ENCODE measurements at places on chromosomes 1 and 21.

DNA sequence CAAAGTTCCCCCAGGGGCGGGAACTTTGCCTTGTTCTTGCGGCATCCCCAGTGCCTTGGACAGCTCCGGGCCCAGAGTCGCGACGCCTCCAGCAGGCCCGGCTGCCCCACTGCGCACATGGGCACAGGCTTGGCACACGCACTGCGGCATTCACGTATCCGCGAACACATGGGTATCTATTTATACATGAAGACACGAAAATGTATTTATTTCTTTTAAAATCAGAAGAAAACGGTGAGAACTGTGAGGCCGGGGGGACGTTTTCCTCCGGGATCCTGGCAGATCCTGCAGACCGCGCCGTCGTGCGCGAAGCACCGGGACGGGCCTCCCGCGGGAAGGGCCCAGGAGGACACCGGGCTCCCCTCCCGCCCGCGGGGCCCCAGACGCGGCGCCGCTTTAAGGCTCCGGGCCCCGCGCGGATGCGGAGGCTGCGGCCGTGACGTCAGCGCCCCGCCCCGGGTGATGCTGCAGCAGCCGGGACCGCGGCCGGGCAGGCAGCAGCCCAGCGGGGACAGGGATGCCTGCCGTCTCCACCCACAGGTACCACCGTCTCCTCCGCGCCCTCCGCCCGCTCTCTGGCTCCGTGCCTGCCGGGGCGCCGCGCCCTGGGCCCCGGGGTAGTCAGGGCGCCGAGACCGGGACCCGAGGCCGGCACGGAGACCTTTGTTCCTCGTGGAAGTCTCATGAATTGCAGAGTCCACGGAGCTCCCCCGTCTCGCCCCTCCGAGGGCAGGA lies at the start of gene SLC45A1:
Gene SLC45A1 (plus strand): TSS at position 468 of the 735 bp plus-strand sequence. CDS start 6,216 bp downstream, outside the sequence.
- peak; percentile 49 for DNase-seq

DNA sequence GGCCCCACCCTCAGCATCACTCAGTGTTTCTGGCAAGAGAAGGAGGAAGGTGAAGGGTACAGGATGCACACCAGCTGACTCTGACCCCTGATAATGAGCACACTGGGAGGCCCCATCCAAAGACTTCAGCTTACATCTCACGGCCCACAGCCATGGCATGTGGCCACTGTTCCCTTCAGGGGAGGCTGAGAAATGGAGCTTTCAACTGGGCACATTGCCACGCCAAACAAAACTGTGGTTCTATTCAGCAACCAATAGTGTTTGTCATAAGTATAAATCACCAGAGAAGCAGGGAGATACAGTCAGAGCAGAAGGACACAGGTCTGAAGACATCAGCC lies 12.7 kb upstream of the TRAF3IP3 start:
- no peak for DNase-seq

DNA sequence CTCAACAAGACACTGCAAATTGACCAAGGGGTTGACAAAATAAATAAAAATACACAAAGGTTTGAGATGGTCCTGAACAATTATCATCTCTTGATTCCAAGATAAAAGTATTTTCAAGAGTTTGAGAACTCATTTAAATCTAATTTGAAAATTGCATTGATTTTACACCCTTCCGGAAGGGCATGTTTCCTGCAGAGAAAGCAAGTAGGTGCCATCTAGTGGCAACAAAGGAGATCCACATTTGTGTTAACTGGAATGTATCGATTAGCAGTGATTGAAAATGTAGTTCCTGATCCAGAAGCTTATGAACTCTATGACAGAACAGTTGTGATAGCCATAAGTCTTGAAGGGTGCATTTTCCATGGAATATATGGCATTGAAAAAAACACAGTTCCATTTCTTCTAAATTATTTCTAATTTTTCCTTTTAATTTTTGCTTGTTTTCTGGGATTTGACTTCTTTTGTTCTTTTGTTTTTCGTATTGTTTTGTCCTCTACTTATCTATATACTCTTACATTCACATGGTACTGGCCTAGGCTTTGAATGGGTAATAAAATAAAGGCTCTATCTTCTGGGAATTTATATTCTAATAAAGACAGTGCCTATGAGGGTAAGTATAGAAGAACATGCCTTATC lies 143.7 kb downstream of the DNM3 start:
- peak; percentile 67 for DNase-seq

GRCh38 chr21:41597811-41598231 lies 89.9 kb upstream of the TMPRSS2 start:
- no peak for DNase-seq

DNA sequence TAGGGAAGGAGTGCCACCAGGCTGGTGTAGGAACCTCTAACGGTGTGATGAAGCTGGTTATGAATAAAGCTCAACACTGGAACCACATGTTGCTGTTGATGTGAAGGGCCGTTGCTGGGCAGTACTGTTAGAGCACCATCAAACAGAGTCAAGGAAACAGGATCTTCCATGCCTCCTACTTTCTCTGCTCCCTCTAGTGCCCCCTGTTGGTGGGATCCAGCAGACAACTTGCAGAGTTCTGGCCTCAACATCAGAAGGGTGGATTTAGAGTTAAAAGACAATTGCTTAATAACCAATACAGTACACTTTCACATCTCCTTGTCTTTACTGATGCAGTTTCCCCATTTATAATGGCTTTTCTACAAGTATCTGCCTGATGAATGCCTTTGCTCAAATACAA lies 336.4 kb downstream of the NTNG1 start:
- DNase-seq: peak; percentile 24

DNA sequence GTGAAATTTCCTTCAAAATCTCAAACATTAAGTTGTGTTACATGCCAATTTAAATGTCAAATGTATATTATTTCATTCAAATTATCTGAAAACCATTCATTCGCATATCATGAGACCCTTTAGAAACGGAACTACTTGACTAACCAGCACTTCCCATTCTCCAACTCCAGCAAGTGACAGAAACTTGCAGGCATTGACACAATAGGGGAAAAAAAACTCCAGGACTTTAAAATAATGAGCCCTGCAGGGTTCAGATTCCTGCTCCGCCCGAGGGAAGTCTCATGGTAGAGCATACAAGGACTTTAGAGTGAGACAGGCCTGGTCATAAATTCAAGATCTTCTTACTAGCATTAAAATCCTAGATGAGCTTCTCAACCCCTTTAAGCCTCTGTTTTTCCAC lies 138.9 kb downstream of the NR5A2 start:
- no peak for DNase-seq

GRCh38 chr1:154972213-154972516 lies 1.6 kb upstream of the SHC1 start:
- DNase-seq: peak; percentile 23

GRCh38 chr1:213008564-213008963 lies 7.1 kb downstream of the ANGEL2 start:
- DNase-seq: peak; percentile 58

GRCh38 chr21:45373991-45374816 lies 30.8 kb upstream of the COL18A1 start:
- no peak for DNase-seq

DNA sequence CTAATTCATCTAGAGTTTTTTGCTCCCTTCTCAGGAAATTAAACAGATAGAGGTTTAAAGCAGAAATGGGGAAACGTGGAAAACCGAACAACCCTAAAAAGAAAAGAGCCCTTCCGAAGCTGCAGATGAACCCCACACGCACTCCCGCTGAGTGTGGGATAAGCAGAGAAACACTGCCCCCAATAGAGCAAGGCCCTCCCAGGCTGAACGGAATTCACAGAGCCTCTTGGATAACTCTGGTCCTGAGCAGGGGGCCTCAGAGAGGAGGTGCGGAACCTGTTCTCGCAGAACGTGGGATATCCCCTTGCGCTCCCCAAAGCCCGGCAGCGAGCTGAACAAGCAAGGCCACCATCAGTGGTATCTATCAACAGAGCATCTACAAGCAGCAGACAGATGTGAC lies 44.9 kb downstream of the SSBP3 start:
- DNase-seq: no peak

DNA sequence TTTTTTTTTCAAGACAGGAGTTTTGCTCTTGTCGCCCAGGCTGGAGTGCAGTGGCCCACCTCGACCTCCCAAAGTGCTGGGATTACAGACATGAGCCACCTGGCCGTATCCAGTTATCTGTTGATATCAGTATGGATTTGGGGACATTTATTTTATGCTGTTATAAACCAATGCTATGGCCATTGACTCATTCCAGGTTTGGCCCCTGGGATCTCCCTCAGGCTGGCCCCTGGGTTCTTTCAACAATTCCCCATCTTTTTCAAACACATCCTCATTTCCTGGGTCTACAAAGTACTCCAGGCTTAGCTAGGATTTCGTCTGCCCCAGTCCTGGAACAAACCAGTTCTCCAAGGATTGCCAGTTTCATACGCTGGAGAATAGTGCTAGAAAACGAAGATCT lies 44.1 kb downstream of the WDR4 start:
- no peak for DNase-seq

- DNase-seq: peak; percentile 94
These were observed 2.0 kb upstream of the EFNA4 start for GRCh38 chr1:155061381-155062150.

GRCh38 chr1:65467536-65467935 lies 47.1 kb downstream of the LEPR start:
- DNase-seq: peak; percentile 84

GRCh38 chr1:56397811-56398231 lies 181.5 kb downstream of the PLPP3 start:
- DNase-seq: no peak

DNA sequence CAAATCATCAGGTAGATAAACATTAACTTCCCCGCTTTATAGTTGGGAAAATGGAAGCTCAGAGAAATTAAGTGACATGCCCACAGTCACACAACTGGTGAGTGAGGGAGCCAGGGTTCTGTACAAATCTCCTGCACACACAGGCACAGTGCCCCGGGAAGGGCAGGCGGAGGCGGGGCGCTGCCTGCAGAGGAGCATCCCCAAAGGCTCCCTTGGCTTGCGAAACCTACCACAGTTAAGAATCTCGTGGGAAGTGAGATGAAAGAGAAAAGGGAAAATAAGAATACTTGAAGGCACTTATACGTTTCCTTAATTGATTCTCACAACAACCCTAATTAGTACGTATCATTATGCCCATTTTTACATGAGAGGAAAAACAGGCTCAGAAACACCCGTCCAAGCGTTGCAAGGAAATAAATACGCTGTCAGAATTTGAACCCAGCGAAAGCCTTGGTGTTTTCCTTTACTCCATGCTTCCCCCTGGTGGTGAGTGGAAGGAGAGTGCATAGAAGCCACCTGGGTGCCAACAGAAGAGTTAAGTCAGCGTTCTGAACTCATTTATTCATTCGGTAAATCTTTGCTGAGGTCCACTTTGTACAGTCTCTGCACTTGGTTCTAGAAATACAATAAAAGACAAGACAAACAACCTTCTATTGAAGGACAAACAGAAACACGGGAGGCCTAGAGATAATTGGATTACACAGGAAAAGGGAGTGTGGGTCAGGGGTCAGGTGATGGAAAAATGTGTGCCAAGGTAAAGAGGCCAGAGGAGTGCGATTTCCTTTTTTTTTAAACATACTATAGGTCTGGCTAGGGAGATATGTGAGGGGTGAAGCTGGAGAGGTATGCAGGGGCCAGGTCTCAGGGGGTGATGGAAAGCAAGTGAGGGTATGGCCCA lies 28.4 kb downstream of the ACP6 start:
- DNase-seq: peak; percentile 83

DNA sequence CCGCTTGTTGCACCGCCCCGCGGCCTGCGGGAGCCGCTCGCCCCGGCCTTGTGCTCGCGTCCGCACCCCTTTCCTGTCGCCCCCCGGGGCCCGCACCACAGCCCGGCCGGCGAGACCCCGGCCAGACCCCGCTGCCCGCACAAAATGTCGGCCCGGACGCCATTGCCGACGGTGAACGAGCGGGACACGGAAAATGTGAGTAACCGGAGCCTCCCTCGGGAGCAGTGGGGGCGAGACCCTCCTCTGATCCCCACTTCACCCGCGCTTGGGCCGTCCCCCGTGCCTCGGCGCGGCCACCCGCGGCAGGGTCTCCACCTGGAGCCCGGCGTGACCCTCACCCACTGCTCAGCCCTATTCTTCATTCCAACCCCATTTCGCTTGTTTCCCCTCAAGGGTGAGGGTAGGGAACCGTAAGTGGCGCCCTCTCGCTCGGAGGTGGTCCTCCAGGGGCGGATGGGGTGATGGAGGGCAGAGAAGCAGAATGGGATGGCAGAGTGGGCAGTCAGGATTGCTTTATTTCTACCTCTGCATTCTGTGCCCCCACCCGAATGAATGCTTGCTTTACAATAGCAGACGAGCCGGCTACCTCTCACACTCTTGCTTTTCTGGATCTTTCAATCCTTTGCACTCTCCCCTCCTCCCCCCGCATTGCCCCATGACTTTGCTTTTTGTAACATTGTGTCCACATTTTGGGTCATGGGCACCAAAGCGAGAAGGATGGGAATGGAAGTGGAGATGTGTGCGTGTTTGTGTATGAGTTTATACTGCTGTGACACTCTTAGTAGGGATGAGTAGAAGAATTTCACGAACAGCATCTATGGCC lies 954 bp downstream of the MARK1 start:
- no peak for DNase-seq

GRCh38 chr1:29416267-29417146 lies 180.2 kb downstream of the PTPRU start:
- DNase-seq: no peak

- DNase-seq: no peak
These were observed 118.5 kb downstream of the DMRTB1 start for GRCh38 chr1:53577761-53578100.

- no peak for DNase-seq
These were observed 4.8 kb downstream of the S100A16 start for GRCh38 chr1:153608089-153608682.

GRCh38 chr1:220045356-220046051 lies 801 bp downstream of the EPRS1 start:
- peak; percentile 44 for DNase-seq

DNA sequence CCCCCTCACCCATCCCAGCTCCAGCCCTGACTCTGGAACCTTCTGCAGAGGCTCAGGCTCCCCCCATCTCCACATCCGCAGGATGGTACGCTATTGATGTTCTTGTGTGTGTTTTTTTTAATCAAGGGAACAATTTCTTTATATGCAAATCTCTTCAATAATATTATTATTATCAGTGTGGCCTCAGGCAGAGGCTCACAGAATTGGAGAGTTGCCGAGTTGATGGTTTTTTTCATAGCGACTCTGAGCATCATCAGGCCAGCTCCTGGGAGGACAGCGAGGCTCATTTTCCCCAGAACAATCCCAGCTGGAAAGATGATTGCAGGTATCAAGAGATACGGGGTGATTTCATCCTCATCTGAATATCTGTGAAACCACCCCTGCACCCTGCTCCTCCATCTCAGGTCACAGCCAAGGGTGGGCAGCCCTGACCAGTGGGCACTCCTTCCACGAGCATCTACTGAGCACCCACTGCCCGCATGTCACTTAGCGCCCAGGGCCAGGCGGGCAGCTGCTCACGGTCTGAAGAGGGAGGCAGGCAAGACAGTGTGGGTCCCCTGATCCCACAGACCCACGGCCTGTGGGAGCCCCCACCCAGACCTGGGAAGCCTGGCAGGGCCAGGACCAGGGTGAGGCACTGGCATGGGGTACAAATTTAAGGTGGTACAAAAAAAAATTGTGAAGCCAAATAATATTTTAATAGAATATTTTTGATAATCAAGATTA lies 245.6 kb upstream of the VAMP3 start:
- no peak for DNase-seq

DNA sequence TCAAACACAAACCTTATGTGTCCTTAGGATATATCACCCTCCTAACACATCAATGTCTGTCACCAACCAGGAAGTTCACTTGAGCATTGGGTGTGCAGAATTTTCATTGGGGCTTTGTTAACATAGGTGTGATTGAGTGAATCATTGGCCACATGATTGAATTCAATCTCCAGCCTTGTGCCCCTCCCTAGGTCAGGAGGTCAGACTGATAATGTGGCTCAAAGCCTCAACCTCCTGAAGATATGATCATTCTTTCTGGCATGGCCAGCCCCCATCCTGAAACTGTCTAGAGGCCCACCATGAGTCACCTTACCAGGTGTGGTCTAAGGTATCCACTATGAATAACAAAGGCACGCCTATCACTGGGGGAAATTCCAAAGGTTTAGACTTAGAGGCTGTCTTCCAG lies 90.1 kb downstream of the PKN2 start:
- peak; percentile 3 for DNase-seq
